Naive thymus-derived CD8-positive, alpha-beta T cell (primary cell): ENCODE measurements at places on chromosomes 7 and 10. TPM values are rescaled to one million over a fixed set of nuclear protein-coding genes. Genes with fewer than 3 reads are reported as not detected.

DNA sequence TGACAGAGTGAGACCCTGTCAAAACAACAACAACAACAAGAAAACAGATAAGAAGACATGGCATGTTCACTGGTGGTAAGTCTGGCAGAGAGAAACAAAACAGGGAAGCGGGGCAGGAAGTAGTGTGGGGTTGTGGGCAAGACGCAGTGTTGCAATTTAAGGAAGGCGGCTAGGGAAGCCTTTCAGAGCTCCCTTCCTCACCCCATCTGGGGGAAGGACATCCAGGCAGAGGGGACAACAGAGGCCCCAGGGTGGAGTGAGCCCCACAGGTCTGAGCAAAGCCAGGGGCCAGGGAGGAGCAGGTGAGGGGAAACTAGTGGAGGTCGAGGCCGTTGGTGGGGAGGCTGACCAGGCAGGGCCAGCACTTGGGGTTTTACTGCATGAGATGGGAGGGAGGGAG lies 16.8 kb downstream of the LAT2 start:
- no peak for DNase-seq
- peaks cover 3% of the 10 kb centered on the region for H3K4me1 ChIP-seq
- H3K36me3 ChIP-seq = peaks cover 23% of the 10 kb centered on the region
- peak overlapping the region; percentile 14 for H3K27ac ChIP-seq
- H3K27me3 ChIP-seq = no peaks in the 10 kb centered on the region

The YWHAG gene
- 36.5 TPM for total RNA-seq

The PTPN12 gene
- 30.9 TPM for total RNA-seq

The OR2A5 gene
- not detected for total RNA-seq

The NME8 gene
- total RNA-seq = not detected
